ENCODE measurements at places on chromosomes 3 and 15.

GRCh38 chr15:36177590-36178302 lies 401.7 kb upstream of the CDIN1 start:
- no peak for DNase-seq

GRCh38 chr3:184486614-184487013 lies 75.0 kb upstream of the EPHB3 start:
- no peak for DNase-seq

DNA sequence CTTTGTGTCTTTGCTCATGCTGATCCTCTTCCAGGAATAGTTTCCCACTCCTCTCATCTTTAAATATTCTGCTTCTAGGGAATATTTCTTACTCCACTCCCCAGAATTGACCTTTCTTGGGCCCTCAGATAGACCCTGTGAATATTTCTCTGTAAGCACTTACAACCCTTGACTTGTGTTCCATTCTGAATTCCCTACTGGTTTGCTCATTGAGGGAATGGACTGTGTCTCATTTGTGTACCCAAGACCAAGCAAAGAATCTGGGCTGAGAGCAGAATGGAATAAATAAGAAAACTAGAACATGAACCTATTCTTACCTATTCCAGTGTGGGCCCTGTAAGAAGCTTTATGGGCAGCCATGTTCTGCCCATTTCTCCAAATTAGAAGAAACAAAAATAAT lies 72.7 kb upstream of the TSPAN3 start:
- no peak for DNase-seq

DNA sequence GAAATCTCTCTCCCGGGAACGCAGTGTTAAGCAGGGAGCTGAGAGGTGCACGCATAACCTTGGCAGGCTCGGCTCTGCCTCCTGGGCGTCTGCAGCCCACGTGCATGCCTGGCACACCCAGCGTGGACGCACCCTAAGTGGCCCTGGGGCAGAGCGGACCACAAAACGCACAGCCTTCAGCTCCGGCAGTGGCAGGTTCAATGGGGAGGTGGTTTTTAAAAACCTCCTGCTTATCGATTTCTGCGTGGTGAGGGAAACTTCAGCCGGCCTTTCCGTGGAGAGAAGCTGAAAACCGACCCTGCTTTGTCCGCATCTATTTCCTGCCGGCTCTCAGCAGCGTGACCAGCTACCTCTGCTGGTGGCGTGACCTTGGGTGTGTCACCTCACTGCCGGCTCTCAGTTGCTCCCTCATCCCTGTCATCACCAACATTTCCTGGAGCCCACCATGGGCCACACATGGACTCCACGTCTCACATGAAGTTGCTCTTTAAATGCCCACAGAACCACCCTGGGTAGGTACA lies 134.8 kb upstream of the MEF2A start:
- DNase-seq = no peak

GRCh38 chr15:59746777-59747176 lies 57.7 kb upstream of the BNIP2 start:
- no peak for DNase-seq

DNA sequence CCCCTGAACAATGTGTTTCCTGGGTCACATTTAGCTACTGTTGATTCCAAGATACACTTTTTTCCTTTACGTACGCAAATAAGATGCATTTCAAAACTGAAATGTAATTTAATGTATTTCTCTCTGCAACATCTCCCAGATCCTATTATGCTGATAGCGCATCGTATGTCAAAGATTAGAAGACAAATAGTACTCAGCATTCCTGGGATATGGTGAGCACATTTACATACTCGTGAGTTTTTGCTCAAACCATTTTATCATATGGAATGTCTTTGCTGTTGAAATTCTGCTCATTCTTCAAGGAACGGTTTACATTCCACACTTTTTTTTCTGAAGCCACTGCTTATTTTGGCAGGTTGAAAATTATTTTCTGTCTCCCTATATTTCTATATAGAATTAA lies 221.4 kb downstream of the OXSM start:
- no peak for DNase-seq

- no peak for DNase-seq
Measured at GRCh38 chr15:90495067-90495466, 34.7 kb upstream of the CRTC3 start.

All from RWPE1 (cell line).